ENCODE measurements at places on chromosomes 1 and 21.

GRCh38 chr1:231053493-231054162 lies 13.6 kb upstream of the FAM89A start:
- DNase-seq: no peak

GRCh38 chr1:230279583-230279945 lies 146.6 kb downstream of the PGBD5 start:
- DNase-seq: no peak

- no peak for DNase-seq
These were observed 129.1 kb downstream of the S1PR1 start for GRCh38 chr1:101365878-101366277.

DNA sequence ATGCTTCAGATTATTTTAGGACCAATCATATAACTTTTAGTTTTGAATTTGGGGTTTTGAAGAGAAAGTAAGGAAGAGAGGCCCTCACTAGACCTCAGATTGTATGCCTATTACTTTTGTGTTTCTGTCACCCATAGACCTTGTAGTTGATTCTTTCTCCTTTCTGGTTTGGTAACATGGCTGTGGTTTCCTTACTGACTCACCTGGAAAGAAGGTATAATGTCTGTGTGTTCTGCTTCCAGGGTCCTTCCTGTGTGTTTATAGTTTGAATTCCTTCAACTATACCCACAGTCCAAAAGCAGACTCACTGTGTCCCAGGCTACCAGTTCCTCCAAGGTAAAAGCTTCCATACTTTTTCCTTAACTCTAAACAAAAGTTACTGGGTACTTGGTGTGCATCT lies 8.1 kb downstream of the SLC44A3 start:
- no peak for DNase-seq

GRCh38 chr1:167860231-167860923 lies 53.6 kb downstream of the ADCY10 start:
- DNase-seq: no peak

Measured in activated T-cell treated with anti-CD3 and anti-CD28 coated beads for 1 hour (primary cell).